Activated CD4-positive, alpha-beta memory T cell treated with anti-CD3 and anti-CD28 coated beads for 36 hours (primary cell): ENCODE measurements at places on chromosomes 2 and 18.

DNA sequence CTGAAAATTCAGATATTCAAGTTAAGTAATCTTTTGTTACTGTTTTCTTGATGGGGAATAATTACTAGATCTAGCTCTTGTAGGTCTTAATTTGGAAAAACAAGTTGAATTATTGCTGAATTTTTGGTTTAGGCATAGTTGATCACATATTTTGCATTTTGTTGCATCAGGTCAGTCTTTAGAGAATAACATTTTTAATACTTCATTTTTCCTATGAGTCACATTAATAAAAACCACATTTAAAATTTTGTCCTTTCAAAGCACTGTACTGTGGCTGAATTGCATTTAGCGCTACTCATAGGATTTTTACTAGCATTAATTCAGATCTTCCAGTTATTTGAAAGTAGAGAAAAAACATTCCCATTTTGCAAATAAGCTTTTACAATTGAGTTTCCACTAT lies 23.2 kb downstream of the MAP4K4 start:
- DNase-seq: no peak

DNA sequence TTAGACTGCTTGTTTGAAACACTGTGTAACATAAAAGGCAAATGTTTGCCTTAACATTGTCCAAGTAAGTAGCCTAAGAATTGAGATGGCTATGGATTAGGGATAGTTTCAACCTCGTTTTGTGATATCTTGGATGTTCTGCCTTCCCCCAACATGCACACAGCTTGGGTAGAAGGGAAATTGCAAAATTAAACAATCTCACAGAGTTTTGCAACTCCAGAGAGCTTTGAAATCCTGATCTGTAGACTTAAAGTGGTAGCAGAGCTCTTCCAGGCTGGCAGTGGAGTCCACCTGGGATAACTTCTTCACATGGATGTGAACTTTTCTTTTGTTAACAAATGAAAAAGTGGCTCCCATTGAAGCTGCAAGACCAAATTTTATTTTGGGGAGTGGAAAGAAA lies 59.6 kb downstream of the CHRNA1 start:
- DNase-seq: no peak

GRCh38 chr18:22517356-22517755 lies 99.6 kb upstream of the CTAGE1 start:
- no peak for DNase-seq

DNA sequence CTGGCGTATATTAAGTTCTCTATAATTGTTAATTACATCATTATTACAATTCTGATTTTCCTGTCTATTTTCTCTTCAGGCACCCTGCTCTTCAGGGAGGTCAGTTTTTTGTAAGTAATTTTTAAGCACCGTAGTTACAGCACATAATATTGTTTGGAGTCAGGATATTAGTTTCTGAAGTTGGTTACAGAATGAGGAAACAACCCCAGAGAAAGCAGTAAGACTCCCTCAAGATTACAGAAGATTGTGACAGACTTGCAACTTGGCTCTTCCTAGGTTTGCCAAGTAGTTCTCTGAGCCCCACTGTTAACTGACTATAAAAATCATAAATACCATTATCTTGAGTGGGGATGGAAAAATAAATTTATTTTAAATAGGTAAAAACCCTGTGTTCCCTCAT lies 921 bp downstream of the RPE start:
- no peak for DNase-seq

GRCh38 chr2:178450524-178450773 lies 526 bp downstream of the PRKRA start:
- DNase-seq: peak; percentile 87

DNA sequence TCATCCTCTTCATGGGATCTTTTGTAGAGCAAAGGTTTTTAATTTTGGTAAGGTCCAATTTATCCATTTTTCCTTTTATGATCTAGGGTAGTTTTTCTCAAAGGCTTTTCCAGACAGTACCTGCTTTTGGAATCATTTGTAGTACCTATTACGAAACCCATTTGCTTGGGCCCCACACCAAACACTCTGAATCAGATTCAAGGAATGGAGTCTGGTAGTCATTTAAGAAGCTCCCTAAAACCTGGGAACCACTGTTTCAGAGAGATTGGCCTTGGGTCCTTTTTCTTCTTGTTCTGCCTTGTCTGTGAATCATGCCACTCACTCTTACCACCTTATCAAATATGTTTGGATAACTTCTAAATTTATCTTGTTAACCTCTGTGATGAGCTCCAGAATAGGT lies 40.3 kb downstream of the OSBPL6 start:
- DNase-seq: no peak

DNA sequence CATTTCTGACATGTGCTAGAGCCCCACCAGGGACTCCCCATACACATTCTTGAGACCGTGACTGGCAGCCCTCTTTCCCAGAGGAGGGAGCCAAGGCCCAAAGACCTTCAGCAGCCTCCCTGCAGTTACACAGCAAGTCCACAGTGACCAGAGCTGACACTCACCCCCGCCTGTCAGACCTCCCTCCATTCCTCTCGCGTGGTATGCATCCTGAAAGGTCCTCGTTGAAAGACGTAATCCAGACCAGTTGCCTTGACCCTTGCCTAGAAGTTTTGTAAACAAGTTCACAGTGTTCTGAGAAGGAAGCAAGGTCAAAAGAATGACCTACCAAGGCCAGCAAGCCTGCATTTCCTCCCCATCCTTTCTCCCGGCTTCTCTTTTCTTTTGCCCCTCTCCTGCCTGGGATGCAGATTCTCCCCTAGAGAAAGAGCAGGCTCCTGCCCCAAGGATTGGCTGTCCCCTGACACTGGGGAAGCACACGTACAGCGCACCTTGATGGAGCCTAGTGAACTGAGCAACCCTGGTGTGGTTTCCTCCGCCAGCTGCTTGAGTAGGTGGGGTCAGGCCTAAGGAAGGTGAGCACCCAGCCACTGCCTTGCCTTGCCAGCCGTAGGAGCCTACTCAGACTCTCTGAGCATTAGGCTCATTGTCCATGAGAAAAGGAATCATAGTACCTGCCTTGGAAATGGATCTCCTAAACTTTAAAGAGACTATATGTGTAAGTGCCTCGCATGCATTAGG lies 18.3 kb downstream of the TRIB2 start:
- no peak for DNase-seq

DNA sequence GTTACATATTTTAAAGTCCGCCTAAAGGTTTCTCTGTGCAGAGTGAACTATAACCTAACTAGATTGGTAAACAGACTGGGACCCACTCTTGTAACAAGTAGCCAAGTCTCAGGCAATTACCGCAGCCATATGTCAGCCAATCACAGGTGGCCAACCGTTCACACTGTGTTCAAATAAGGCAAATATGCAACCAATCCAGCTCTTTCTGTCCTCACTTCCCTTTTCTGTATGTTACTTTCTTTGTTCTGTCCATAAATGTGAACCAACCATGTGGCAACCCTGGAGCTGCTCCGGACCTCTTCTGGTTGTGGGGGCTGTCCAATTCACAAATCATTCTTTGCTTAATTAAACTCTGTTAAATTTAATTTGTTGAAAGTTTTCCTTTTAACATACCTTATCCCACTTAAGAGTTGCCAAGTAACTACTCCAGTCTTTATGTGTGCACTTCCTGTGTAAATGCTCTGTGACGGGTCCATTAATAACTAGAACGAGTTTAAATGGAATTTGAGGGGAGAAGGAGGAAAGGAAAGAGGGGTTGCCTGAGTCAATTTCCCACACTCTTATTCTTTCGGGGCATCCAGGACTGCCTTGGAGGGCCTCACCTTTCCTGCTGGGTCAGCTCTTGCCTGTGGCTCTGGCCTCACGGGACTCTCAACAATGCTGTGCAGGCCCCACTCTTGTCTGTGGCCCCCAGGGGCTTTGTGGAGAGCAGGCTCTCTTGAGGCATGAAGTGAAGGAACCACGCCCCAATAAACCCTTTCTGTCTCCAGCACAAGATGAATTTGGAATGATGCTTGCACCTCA lies 6.6 kb upstream of the RPL37A start:
- DNase-seq: no peak

GRCh38 chr2:63051795-63052333 lies 1.2 kb downstream of the OTX1 start:
- DNase-seq: no peak

GRCh38 chr18:12394428-12394827 lies 13.3 kb upstream of the PRELID3A start:
- peak; percentile 29 for DNase-seq

DNA sequence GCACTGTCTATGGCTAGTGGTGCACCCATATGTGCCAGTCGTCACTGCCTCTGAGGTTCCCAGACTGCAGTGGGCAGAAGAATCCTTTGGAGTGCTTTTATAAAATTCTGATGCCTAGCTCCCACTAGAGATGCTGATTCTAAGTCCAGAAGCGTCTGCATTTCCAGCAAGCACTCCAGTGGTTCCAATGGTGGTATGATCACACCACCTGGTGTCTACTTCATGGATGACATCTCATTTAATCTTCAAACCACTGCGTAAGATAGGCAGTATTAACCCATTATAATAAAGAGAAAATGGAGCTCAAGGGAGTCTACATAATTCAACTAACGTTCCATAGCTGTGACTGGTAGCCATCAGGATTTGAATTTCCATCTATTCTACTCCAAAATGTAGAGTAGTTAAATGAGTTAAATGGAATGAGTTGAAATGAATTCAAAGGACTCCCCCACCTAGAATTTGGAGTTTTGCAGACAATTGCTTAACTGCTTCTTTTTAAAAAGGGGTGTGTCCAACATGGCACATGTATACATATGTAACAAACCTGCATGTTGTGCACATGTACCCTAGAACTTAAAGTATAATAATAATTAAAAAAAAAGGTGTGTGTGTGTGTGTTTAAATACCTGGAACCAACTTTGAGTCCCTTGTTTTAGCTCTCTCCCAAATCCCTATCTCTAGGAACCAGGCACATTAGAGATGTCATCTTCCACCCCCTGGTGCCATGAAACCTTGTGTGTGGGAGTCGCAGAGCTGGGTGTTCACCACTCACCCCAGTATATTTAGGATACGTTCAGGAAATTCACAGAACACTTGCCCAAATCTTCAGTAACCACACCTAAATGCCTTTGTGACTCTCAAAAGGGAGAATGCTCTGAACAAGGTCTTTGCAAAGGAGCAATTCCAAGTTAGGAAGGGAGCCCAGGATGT lies 14.1 kb downstream of the LAMA3 start:
- peak; percentile 21 for DNase-seq

DNA sequence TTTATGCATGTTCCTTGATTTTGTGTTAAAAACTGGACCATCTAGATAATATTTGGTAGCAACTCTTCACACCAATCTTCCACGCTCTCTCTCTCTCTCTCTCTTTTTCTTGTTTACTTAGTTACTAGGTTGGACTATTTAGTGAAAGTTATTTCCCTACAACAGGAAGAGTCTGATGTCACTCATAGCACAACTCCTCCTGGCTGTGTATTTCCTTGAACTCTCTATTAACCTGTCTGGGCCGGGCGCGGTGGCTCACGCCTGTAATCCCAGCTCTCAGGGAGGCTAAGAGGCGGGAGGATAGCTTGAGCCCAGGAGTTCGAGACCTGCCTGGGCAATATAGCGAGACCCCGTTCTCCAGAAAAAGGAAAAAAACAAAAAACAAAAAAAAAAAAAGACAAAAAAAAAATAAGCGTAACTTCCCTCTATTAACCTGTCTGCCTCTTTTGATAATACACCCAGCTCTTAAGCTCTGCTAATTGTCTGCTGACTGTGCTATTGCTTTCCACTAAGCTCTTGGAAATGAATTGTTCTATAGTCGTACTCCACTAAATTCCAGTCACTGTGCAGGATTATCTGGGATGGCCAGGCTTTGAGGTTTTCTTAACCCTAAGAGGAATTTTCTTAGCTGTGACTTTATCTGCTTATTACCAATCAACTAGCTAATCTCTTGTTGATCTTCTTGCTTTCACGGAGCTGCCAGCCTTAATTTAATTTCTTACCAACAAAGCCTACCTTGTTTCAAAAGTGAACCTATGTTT lies 18.1 kb upstream of the CDH19 start:
- no peak for DNase-seq

DNA sequence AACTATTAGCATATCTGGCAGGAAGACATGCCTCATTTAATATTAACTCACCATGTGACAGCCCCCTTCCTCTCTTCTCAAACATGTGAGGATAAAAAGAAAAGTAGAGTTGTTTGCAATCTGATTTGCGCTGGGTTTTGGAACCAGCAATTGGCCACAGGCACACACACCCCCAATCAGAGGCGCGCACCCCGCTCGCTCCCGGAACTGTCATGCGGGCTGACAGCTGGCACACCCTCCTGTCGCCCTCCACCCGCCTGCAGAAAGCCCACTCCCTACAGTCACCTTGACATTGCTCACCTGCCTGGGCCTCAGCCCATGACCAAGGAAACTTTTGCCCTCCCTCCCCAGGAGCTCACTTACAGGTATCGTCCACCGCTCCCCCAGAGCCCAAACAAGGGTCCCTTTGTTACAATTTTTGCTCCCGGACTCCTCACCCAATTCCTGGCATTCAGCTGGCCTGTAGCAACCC lies 1.1 kb downstream of the COBLL1 start:
- no peak for DNase-seq

GRCh38 chr18:9681217-9681616 lies 26.9 kb upstream of the RAB31 start:
- DNase-seq: no peak

DNA sequence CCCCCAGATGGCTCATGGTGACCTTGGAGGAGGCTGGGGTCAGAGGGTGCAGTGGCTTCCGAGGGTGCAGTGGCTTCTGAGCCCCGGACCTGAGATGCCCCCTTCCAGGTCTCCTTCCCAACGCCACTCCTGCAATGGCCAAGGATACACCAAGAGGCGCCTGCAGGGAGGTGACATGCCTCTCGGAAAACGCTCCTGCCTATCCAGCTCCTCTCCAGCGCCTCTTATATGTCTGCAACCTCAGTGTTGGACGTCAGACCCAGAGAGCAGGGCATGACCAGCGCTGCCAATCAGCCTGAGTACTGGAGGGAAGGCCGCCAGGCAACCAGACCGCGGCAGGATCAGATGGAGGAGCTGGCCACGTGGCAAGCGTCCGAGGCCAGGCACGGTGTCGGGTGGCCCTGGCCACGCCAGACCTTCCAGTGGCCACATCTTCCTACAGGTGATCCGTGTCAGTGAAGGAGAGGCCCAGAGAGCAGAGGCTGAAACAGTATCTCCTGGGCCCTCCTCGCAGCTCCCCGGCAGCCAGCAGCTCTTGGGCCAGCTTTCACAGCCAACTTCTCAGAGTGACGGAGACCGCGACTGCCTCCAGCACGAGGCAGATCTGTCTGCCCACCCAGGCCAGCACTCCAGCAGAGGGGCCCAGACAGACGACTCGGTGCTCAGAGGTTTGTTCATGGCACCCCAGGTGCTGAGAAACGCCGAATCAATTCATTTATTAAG lies 199.5 kb upstream of the SALL3 start:
- no peak for DNase-seq
